ENCODE measurements at places on chromosomes 1 and 21.

DNA sequence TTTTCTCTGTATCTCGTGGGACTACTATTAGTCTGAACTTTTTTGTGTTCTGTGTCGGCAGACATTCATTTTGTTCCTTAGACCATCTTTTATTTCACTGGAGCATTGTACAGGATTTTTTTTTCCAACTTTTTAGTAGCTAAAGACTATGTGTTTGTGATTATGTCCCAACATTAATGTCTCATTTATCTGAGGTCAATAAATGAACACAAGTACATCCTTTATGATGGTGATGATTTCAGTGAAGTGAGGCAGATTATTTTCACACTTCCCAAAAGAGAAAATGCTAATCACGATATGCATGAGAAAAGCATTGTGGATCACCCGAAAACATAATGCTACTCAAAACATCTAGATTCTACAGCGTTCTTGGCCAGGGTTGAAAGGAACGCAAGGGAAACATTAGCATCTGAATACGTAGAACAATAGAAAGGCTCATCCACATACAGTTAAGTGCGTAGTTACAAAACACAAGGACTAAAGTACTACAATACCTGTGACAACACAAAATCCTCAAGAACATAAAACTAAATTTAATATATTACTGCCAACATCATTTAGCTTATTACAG, 981.7 kb upstream of the NCAM2 start:
- DNase-seq: no peak

GRCh38 chr1:72547412-72547811, 265.1 kb upstream of the NEGR1 start:
- no peak for DNase-seq

DNA sequence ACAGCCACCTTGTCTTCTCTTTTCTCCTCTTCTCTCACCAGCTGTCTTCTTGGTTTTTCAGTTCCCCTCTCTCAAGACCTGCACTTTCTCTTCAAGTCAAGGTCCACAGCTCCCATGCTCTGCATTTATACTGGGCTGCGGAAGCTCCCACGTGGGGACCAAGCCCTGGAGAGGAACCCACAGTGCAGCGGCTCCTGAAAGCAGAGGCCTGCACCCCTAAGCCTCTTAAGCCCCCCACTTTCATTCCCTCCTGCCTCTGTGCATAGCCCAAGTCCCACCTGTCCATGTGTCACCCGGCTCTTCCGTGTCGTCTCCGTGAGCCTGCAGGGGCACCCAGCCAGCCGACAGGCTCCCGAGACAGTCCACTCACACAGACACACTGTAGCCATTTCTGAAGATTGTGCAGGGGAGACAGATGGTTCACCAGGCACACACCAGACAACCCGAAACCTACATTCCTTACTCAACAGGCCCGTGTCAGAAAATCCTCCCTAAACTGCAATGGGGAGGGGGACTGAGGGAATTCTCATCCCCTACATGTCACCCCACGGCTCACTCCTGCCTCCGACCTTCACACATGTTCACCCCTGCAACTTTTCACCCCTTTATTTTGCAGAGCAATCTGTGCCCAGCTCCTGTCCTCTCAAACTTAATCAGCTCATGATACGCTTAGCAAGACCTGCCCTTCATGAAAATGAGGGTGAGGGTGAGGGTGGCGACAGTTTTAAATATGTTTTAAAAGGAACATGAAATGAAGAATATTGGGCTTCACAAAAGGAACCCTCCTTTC, 6.3 kb downstream of the MX2 start:
- DNase-seq: no peak

- DNase-seq: no peak
These were observed 499 bp downstream of the C1QA start for GRCh38 chr1:22636927-22637326.

DNA sequence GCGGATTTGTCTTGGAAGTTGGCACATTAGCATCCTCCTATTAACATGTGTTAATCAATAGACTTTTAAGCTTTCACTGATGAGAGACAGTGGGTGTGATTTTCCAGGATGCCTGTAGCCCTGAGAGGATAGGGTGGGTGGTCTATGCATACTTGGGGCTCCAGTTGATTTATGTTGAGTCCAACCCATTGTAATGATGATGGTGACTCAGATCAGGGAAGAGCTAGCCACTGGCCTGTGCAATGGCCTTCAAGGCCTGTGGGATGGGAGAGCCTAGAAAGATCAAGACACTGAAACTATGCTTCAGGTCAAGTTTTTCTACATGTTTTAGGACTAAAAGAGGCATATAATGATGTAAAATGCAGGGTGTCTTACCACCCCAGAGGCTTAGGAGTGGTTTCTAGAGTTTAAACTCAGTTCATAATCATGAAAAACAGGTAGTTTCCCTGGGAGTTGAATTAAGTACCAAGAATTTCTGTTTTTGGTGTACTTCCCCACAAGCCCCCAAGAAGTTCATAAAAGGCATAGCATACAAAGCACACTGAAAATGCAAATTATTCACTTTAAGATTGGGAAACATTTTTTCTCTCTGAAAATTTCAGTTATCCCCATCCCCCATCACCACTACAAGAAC, 19.9 kb downstream of the BEND5 start:
- no peak for DNase-seq

DNA sequence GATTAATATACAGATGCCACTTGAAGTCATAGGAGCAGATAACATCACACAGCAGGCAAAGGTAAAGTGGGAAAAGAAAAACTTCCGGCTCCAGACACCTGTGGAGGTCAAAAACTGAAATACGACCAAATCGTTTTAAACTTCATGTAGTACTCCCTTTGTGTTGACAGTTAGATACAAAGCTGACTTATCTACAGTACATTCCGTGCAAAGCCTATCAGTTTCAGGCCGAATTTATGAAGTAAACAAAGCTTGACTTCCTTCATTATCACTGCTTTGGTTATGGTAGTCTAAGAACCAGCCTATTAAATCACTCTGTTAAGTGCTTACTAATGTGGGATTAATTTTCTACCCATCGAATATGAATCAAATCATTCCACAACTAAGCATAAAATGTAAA, 156.3 kb downstream of the SMYD3 start:
- DNase-seq: no peak
